ENCODE measurements at places on chromosomes 2 and 18.

DNA sequence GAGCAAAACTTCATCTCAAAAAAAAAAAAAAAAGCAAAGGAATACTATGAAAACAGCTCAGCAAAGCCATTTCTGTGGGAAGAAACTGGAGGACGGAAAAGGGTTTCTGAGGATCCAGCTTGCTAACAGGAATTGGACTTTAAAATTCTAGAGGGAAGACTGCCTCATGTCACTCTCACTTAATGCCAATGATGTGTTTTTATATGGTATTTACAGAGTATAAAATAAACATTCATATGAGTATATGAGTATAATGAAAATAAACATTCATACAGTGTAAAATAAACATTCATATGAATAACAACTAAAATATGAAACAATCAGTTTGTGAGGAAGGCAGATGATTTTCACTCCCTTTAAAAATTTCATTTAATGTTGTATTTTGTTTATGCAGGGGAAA, 43.9 kb downstream of the CHMP3 start:
- DNase-seq = no peak

- no peak for DNase-seq
These were observed 15.5 kb upstream of the ACVR1 start for GRCh38 chr2:157891643-157892041.

- DNase-seq = peak; percentile 76
These were observed 55.0 kb downstream of the ANKRD44 start for GRCh38 chr2:197255543-197255942.

DNA sequence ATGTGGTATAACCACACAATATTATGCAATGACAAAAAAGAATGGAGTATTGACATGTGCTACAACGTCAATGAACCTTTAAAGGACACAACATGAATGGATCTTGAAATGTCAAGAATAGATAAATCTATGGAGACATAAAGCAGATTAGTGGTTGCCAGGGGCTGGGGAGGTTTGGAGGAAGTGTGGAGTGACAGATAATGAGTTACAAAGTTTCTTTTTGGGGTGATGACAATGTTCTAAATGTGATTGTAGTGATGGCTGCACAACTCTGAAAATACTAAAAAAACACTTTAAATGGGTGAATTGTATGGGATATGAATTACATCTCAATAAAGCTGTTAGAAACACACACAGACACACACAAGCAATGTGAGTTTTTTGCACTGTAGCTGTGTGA, 37.4 kb upstream of the C1D start:
- DNase-seq = no peak

GRCh38 chr18:44771572-44771955, 90.9 kb downstream of the SETBP1 start:
- DNase-seq = no peak

- peak; percentile 46 for DNase-seq
These were observed 17.2 kb downstream of the PCBP1 start for GRCh38 chr2:70104231-70105111.

- no peak for DNase-seq
These were observed 31.9 kb downstream of the TWIST2 start for GRCh38 chr2:238879621-238880377.

GRCh38 chr18:13309031-13309747, 90.6 kb downstream of the LDLRAD4 start:
- DNase-seq = no peak

- no peak for DNase-seq
These were observed 318.0 kb downstream of the FIGN start for GRCh38 chr2:163417596-163418337.
